ENCODE measurements at places on chromosomes 6 and 20.
A peak's percentile ranks its signal among the peaks of the same experiment; 100 is the strongest.

DNA sequence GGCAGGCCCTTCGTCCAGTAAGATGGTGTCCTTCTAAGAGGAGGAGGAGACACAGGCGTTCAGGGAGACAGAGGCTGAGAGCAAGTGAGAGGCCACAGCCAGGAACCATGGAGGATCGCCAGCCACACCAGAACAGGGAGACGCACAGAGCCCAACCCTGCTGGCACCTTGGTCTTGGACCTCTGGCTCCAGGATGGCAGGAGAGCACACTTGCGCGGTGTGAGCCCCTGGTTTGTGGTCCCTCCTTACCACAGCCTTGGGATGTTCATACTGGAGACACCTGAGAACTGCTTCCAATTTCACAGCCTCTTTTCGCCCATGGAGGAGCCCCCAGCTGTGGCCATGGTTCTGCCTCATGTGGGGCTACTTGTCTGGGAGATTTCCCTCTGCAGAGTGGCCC, 222.4 kb downstream of the DLL1 start:
- no peak for DNase-seq

DNA sequence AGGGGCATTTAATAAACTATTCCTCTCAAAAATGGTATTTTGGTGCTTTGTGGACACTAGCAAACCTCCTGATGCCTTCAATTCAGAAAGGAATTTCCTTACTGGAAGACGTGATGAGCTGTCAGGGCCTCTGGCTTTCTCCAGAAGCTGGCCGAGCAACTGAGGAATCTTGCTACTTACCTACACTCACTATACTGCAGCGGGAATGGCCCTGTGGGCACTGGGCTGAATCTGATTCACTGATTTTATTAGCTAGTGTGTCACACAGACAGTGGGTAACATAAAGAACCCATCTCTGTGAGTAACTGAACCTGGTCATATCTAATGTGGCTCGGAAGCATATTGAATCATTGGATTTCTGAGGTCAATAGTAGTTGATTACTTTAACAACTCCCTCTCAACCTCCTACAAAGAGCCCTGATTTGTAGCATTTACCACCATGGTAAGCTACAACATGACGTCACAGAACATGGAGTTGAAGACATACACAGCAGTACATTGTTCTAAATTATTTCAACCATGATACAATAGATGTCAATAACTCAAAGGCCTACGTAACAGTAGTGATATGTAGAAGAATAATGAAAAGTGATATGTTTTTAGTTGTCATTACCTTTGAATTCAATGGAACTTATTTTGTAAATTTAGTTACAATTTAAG, 232.1 kb downstream of the SYNE1 start:
- DNase-seq = no peak

GRCh38 chr6:85643537-85644278, 1.0 kb upstream of the SYNCRIP start:
- peak; percentile 58 for DNase-seq

DNA sequence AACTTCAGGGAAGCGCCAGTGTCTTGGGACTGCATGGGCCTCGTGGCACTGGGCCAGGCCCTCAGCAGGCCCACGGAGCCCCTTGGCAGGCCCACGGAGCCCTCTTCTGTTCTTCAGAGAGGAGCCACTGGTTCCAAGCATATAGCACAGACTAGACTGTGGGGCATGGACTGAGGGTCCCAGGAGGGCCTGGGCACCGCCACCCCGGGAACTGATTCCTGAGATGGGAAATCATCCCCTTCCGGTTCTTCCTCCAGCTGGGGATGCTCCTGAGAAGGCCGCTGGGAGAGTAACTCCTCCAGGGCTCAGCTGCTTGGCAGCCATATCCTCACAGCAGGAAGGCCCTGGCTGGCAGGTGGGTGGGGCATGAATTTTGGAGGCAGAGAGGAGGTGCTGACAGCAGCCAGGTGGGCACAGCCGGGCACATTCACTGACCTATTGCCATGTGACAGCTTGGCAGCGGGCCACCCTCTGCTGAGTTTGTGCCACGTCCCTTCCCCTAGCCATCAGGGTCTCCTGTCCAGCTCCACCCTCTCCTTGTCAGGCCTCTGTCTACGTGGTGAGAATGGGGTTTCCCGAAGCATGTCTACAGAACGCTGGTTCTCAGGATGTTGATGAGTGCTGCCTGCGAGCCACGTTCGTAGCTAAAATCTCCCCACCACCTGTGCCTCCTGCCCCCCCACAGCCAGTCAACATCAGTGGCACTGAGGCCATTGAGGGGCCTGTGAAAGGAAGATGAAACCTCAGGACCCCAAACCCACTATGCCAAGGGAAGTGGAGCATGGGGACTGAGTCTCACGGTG, 152.1 kb downstream of the TAF4 start:
- no peak for DNase-seq

GRCh38 chr6:33613795-33614168, 7.3 kb upstream of the ITPR3 start:
- no peak for DNase-seq

GRCh38 chr6:137977814-137978213, 110.8 kb downstream of the TNFAIP3 start:
- DNase-seq = no peak

- no peak for DNase-seq
These were observed 395.0 kb upstream of the RUNX2 start for GRCh38 chr6:44933108-44933507.

GRCh38 chr20:59984541-59984940, 26.3 kb downstream of the CDH26 start:
- DNase-seq = no peak

GRCh38 chr20:53004267-53004813, 32.2 kb downstream of the TSHZ2 start:
- DNase-seq = no peak

DNA sequence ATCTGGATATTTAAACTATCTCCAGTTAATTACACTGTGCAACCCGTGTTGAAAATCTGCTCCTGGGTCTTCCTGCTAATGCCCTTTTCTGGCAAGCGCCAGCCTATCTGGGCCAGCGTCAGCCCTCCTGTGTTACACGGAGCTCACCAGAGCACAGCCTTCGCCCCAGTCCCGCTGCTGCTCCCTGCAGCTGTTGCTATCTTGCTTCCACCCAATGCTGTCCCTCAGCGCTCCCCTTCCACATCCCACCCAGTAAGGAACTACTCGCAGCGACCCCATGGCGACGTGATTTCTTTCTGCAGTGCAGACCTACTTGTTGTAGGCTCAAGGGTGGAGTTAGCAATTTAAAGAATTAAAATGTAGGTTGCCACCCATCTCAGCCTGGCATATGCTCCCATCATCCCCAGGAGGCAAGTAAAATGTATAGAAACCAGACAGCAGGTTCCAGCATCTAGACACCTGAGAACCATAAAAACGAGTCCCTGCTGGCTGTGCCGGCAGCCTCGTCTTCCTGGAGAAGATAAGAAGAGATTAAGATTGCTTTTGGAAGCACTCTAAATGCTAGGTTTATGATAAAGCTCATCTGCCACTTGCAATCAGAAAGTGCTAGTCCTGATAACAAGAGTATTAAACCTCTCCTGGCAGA, 254.3 kb upstream of the FOXQ1 start:
- no peak for DNase-seq

GRCh38 chr6:34580707-34581560, 24.8 kb upstream of the SPDEF start:
- no peak for DNase-seq

- DNase-seq = no peak
These were observed 62.2 kb downstream of the LRFN2 start for GRCh38 chr6:40524797-40525585.

DNA sequence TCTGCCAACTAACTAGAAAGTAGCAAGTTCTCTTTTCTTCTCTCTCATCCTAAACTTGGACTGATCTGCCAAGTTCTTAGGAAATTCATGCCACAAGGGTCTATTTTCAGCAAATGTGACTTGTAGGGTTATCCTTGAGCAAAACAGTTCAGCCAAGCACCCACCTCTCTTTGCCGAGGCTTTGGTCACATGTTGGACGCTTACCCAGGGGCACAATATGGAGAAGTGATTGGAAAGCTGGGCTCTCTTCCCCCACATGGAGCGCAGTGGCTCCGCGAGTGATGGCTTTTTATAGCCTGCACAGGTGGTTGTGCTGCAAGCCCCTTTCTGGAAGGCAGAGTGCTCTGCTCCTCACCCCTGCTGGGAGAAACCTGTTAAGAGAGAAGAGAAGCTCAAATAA, 47.7 kb upstream of the FNDC1 start:
- DNase-seq = no peak

DNA sequence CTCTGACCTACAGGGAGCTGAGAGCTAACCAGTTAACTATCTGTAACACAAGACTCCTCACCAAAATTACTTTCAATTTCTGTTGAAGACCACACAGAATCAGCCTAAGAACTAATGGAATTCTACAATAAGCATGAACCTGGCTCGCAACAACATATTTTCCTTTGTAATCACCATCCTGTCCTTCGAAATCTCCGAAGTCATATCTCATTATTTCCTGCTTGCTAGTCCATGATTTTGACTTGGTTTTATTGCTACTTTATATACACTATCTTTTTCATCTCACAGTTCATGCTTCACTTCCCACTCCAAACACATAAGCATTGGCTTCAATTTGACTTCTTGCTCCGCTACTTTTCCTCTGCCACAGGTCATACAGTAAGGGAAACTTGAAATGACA, 405.8 kb upstream of the FKBP1C start:
- DNase-seq = no peak

DNA sequence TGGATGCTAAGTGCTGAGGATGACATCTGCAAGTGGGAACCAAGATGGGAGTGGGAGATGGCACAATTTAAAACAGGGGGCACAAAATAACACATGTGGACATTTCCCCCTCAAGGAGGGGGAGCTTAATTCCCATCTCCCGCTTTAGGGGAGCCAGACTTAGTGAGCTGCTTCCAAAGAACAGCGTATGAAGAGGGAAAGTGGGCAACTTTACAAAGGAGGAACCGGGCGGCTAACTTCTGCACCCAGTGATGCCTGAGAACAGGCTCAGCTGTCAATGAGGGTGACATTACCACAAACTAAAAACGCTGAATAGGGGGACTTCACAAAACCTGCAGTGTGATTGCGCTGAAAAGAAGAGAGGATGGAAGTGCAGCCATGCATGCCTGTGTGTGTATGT, 95.5 kb upstream of the NXT1 start:
- DNase-seq = no peak
